Natural killer cell (primary cell): ENCODE measurements at places on chromosomes 5 and 9. TPM values are rescaled to one million over a fixed set of nuclear protein-coding genes. Genes with fewer than 3 reads are reported as not detected.

DNA sequence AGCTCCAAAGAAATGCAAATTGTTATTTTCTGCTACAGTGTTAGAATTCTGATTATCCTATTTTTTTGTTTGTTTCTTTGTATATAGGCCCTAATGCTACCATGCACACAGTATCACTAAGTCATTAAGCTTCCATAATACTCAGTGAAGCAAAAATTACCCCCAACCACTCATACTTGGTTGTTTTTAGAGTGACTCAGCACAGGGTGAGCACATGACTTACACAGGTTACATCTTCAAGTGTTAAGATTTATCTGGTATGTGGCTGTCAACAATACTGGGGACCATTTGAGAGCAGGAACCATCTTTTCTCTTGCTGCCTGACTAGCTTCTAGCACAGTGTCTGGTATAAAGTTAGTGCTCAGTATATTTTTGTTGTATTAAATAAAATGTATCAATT lies 255.8 kb upstream of the SLC24A2 start:
- H3K4me1 ChIP-seq = peaks cover 9% of the 10 kb centered on the region
- no peak overlapping the region for H3K4me3 ChIP-seq
- no peaks in the 10 kb centered on the region for H3K36me3 ChIP-seq
- no peaks in the 10 kb centered on the region for H3K27me3 ChIP-seq
- DNase-seq = no peak
- H3K27ac ChIP-seq = no peak overlapping the region

DNA sequence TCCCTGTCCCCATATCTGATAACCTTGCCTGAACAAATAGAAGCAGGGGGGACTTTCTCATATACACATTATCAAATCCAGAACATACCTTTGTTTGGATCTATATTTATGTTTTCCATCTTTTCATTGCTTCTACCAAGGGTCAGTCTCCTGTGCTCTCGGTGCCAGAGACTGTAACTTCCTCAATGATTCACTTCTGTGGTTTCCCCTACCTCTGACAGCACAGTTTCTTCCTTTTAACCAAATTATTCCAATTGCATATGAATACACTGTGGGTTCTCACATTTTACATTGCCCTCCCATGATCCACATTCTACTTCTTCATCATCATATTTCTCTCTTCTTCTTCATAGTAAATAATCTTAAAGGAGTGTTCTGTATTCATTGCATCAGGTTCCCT lies 32.2 kb downstream of the NMUR2 start:
- no peaks in the 10 kb centered on the region for H3K4me1 ChIP-seq
- no peak for DNase-seq
- no peak overlapping the region for H3K4me3 ChIP-seq
- H3K27me3 ChIP-seq = no peaks in the 10 kb centered on the region

DNA sequence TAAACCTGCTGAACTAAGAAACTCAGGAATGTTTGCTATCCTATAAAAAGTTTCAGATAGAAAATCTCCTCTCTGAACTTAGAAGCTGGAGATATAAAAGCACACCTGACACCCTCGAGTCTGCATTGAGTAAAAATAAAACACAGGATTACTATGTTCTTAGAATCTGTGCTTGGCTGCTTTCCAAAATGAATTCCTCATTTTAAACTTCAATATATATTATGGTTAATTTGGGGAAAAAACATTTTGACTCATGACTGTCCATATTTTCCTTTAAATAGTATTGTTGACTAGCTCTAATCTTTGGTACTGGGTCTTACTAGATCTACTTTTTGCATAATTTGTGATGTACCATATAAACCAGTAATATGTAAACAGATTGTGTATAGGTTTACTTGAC lies 36.7 kb downstream of the FBXW2 start:
- peaks cover 14% of the 10 kb centered on the region for H3K36me3 ChIP-seq
- DNase-seq = no peak
- no peak overlapping the region for H3K4me3 ChIP-seq

DNA sequence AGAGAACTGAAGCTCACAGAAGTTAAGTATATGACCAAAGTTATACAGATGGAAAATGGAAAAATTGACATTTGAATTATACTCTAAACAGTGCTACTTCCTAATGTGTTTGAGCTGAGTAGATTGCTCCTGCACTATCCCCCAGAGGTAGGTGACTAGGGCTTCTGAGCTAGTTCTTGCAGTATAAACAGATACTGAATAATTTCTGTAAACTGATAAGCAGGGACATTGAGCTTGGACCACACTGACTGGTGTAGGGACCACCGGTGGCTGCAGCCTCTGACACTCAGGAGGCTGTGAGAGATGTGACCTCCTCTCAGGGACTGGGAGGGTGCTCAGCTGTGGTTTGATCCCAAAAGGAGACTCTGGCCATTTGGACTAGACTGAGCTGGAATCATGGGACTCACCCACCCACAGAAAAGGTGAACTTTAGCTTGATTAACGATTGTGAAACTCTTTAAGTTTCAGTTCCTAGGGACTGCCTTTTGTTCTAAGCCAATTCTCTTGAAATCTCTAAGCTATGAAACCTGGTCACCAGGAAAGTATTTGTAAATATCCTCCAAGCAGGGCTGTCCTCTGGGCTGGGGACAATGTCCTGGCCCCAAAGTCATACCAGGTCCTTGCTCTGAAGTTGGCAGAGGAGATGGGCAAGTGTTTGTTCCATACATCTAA lies 291.5 kb downstream of the SEC61B start:
- H3K4me1 ChIP-seq = no peaks in the 10 kb centered on the region
- no peak for DNase-seq
- H3K36me3 ChIP-seq = no peaks in the 10 kb centered on the region
- H3K27ac ChIP-seq = no peak overlapping the region
- H3K27me3 ChIP-seq = no peaks in the 10 kb centered on the region

The ASPN gene
- not detected for total RNA-seq

DNA sequence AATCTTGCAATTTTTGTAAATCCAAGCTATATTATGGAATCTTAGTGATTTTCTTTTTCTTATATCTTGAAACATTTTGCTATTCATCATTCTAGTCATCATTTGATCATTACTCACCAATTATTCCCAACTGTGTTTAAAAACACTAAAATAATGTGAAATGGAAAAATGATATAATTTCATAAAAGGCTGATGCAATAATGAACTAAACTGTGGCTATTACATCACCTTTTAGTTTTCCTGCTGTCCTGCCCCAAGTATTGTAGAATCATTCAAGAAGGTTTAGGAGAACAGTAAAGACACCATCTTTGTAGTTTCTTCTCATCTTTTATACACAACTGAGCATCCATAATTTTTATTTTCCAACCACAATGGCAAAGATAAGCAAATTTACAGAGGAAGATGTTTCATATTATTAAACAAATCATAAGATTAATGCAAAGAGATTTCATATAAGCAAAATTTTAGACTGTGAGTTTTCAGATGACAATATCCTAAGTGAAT lies 431.0 kb upstream of the SLC30A5 start:
- DNase-seq = no peak
- no peak overlapping the region for H3K27ac ChIP-seq
- H3K27me3 ChIP-seq = no peaks in the 10 kb centered on the region
- no peaks in the 10 kb centered on the region for H3K36me3 ChIP-seq
- no peaks in the 10 kb centered on the region for H3K4me1 ChIP-seq

- no peak overlapping the region for H3K4me3 ChIP-seq
- no peaks in the 10 kb centered on the region for H3K4me1 ChIP-seq
- no peaks in the 10 kb centered on the region for H3K27me3 ChIP-seq
These were observed 169.0 kb upstream of the PANK3 start for GRCh38 chr5:168747987-168748777.

DNA sequence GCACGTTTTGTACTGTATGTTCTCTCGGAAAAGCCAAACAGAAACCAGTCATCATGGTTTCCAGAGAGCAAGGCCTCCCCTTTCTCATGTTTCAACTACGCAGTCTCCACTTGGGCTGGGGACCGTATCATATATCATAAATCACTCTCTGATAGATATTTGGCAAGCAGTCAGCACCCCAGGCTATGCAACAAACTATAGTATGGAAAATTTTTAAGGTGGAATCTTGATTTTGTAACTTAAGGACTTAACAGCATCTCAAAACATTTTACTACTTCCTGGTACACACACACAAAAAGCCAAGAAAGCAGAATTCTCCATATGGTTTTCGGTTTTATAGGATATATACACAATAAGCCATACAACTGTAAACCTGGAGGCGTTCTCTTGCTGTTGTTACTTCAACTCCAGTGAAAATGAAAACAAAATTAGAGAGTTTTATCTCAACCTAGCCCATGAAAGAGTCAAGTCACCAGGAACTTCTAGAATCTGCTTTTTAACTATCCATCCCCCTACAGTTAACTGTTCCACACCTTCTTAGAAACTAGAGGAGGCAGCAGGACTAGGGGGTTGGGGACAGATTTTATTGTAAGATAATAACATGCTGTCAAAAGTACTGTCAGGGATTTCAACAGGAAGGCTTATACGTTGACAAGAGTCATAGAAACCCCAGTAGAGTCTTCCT lies 283.4 kb downstream of the NFIB start:
- no peaks in the 10 kb centered on the region for H3K36me3 ChIP-seq
- DNase-seq = no peak
- no peaks in the 10 kb centered on the region for H3K4me1 ChIP-seq
- no peak overlapping the region for H3K27ac ChIP-seq
- no peak overlapping the region for H3K4me3 ChIP-seq
- H3K27me3 ChIP-seq = no peaks in the 10 kb centered on the region

DNA sequence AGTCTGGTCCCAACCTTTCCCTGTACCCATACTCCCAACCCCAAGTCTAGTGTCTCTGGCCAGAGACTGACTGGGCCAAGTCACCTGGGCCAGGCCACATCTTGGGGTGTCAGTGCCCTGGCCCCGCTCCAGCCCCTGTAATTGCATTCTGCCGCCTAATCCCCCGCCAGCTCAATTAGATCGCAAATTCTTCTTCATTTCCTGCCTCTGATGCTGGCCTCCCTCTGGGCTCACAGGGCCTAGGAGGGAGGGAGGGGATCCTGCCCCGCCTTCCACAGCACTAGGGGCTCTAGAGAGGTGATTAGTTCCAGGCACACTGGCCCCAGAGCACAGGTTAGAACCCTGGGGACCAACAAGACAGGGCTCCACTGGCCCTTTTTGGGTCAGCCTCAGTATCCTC lies 5.5 kb downstream of the CXXC5 start:
- H3K4me3 ChIP-seq = no peak overlapping the region
- no peak for DNase-seq
- H3K4me1 ChIP-seq = peaks cover 91% of the 10 kb centered on the region
- H3K27me3 ChIP-seq = no peaks in the 10 kb centered on the region
- H3K36me3 ChIP-seq = no peaks in the 10 kb centered on the region
- H3K27ac ChIP-seq = peak overlapping the region; percentile 85

DNA sequence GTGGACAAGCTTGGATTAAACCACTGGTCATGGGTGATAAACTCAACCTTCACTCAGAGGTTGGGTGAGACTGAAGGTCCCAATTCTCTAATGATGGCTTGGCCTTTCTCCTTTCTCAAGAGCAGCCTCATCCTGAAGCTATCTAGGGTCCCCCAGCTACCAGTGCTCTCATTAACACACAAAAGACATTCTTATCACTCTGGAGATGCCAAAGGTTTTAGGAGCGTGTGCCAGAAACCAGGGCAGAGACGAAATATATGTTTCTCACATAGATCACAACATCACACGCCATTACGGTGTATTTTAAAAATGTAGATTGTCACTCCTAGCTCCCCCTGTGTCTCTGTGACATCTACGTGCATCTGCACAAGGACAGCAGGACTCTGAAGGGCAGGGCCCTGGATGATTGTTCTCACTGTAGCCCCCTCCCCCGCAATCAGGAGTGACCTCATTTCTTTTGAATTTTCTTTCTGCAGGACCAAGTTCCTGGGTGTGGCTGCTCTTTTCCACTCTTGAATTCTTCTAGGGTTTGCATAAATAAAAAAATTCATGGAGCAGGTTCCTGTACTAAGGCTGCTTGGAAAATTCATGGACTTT lies 311.3 kb downstream of the GADD45G start:
- no peak overlapping the region for H3K27ac ChIP-seq
- H3K27me3 ChIP-seq = no peaks in the 10 kb centered on the region
- H3K4me1 ChIP-seq = no peaks in the 10 kb centered on the region
- no peak for DNase-seq
- no peak overlapping the region for H3K4me3 ChIP-seq

DNA sequence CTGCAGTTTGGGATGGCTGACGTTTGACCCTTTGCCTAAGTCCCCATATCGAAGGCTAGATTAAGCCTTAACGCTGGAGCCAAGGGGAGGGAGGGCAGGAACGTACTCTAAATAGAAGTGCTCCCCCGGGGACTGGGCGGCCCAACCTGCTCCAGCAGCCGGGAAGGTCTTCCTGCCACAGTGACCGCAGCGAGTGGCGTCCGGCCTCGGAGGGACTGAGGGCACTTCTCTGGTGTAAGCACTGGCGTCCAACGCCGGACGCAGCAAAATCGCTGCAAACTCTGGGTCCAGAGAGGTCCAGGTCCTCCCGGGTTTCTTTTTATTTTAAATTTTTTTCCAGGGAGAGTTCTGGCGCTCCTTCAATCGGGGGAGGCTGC lies 505 bp upstream of the ACER2 start:
- no peaks in the 10 kb centered on the region for H3K27me3 ChIP-seq
- no peaks in the 10 kb centered on the region for H3K36me3 ChIP-seq
- H3K4me1 ChIP-seq = peaks cover 18% of the 10 kb centered on the region
- no peak for DNase-seq
- peak overlapping the region; percentile 0 for H3K27ac ChIP-seq

The TAS2R1 gene
- total RNA-seq = not detected

- no peaks in the 10 kb centered on the region for H3K27me3 ChIP-seq
- no peaks in the 10 kb centered on the region for H3K4me1 ChIP-seq
- no peak overlapping the region for H3K27ac ChIP-seq
- no peak overlapping the region for H3K4me3 ChIP-seq
- no peaks in the 10 kb centered on the region for H3K36me3 ChIP-seq
- no peak for DNase-seq
These were observed 971.2 kb upstream of the CDH9 start for GRCh38 chr5:28009576-28009975.

The MARCHF3 gene
- total RNA-seq = 6.8 TPM

The KLHL3 gene
- 11.2 TPM for total RNA-seq

DNA sequence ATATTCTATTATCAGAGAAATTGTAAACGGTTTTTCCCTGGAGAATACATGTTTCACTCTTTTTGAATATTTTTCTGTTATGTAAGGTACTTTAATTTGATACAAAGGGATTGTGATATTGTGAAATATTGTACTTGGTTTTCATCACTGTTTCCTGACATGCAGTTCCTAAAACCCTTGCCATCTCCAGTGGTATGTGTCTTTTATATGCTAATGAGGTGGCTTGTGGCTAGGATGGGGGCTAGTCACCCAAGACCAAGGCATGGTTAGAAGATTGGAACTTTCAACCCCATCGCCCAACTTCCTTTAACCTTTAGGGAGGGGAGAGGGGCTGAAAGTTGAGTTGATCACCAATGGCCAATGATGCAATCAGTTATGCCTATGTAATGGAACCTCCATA lies 160.6 kb downstream of the TAF11L14 start:
- DNase-seq = no peak
- no peak overlapping the region for H3K4me3 ChIP-seq
- H3K27me3 ChIP-seq = no peaks in the 10 kb centered on the region
- no peaks in the 10 kb centered on the region for H3K4me1 ChIP-seq
- H3K36me3 ChIP-seq = no peaks in the 10 kb centered on the region
